ENCODE measurements at places on chromosomes 5 and 9. TPM values are rescaled to one million over a fixed set of nuclear protein-coding genes. Genes with fewer than 3 reads are reported as not detected.
A peak's percentile ranks its signal among the peaks of the same experiment; 100 is the strongest.

DNA sequence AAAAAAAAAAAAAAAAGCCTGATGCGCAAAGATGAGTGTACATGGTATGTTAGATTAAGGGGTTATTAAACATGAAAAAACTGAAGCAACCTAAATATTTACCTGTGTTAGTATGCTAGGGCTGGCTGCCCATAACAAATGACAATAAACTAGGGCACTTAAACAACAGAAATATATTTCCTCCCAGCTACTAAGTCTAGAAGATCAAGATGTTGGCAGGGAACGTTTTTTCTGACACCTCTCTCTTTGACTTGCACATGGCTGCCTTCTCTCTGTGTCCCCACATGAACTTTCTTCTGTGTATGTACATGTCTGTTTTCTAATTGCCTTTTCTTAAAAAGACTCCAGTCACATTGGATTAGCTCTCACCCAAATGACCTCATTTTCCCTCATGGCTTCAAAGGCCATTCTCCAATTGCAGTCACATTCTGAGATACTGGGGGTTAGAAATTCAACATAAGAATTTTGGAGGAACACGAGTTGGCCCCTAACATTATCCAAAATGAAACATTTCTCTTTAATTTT, 694.5 kb downstream of the CDH9 start:
- DNase-seq: no peak
- no peaks in the 10 kb centered on the region for H3K36me3 ChIP-seq
- no peak overlapping the region for H3K27ac ChIP-seq
- H3K4me1 ChIP-seq: no peaks in the 10 kb centered on the region
- H3K4me3 ChIP-seq: no peak overlapping the region

DNA sequence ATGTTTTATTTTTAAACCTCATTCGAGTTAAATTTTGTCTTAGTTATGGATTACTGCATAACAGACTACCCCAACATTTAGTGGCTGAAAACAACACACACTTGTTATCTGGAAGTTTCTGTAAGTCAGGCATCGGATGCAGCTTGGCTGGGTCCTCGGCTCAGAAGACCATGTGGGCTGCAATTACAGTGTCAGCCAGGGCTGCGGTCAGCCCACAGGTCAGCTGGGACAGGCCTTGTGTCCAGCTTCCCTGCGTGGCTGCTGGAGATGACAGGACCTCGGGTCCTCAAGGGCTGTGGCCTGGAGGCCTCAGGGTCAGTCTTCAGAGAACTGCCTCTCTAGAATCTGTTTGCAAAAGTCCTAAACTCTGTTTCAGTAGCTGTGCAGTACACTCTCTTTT, 219.0 kb upstream of the IRX1 start:
- DNase-seq: no peak
- H3K4me1 ChIP-seq: no peaks in the 10 kb centered on the region
- no peaks in the 10 kb centered on the region for H3K36me3 ChIP-seq
- H3K27me3 ChIP-seq: no peaks in the 10 kb centered on the region

DNA sequence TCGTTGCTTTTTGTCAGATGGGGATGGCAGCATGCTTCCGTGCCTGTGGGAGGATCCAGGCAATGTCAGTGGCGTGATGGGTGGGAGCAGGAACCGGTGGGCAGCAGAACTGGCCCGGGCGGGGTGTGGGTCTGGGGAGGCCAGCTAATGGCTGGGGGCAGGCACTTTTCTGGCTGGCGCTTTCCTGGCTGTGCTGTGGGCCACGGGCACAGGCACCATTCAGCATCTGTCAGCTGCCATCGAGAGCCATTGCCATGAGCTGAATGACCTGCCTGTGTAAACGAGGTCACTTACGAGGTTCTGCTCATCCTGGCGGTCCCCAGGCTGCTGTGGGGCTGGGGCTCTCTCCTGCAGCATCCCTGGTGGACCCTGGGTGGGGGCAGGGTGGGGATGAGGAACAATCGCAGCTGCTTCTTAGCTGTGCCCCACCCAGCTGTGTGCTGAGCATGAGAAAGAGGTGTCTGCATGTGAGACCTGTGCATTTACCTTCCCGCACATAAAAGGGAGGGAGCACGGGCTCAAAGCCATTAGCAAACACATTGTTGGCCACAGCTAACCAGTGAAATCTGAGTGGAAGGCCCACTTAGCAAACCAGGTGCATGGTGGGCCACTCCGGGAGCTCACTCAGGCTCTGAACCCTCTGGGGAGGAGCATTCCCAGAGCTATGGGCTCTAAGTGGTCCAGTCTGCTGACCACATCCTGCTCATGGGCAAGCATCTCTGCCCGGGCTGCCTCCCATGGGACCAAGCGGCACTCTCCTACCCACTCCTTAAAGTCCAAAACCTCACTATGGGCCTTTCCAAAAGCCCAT, 41.3 kb upstream of the OLFM1 start:
- no peaks in the 10 kb centered on the region for H3K4me1 ChIP-seq
- DNase-seq: no peak
- no peak overlapping the region for H3K27ac ChIP-seq
- no peak overlapping the region for H3K4me3 ChIP-seq

GRCh38 chr5:54387659-54388232, 67.8 kb upstream of the HSPB3 start:
- H3K4me3 ChIP-seq: no peak overlapping the region
- H3K27ac ChIP-seq: no peak overlapping the region
- no peaks in the 10 kb centered on the region for H3K27me3 ChIP-seq
- H3K36me3 ChIP-seq: no peaks in the 10 kb centered on the region

- H3K4me1 ChIP-seq: peaks cover 13% of the 10 kb centered on the region
- H3K27me3 ChIP-seq: no peaks in the 10 kb centered on the region
- DNase-seq: no peak
These were observed at the start of gene RNF208 for GRCh38 chr9:137222190-137223077. Gene RNF208 (minus strand): TSS chr9:137222240. CDS start chr9:137221212, 1,028 bp downstream.

DNA sequence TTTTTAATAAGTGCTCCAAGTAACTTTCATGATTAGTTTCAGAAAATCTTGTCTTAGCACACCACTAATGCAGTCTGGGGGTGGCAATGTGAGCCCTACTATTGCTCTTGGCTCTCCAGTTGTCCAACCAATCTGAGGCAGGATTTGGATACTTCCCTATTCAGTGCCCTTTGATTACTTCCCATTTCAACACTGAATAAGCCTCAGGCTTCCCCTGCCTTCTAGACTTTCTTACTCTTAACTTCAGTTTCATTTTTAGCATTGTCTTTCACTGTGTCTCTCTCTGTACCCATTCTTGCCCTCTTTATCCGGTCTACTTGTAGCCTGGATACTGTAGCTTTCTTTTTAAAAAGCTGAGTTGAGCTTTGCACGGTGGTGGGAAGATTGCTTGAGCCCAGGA, 186.1 kb downstream of the C9orf152 start:
- no peaks in the 10 kb centered on the region for H3K36me3 ChIP-seq
- no peaks in the 10 kb centered on the region for H3K4me1 ChIP-seq
- no peaks in the 10 kb centered on the region for H3K27me3 ChIP-seq

The LURAP1L gene
- total RNA-seq: not detected

DNA sequence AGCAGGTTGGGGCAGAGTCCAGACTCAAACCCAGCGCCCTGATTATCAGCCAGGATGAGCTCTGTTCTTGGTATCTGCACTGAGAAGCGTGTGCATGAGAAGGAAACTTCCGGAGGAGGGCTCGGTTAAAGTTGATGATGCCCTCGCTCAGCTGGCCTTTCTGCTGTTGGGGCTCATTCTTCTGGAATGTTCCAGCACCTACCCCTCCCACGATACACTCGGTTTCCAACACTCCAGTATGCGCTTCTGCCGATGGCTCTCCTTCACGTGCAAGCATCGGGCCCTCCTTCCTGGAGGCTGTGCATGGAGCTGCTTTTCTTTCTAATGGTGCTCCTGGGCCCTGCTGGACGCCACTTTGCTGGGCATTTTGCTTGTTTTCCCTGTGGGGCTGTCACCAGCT, 134.0 kb downstream of the RXRA start:
- H3K27ac ChIP-seq: no peak overlapping the region
- H3K4me3 ChIP-seq: no peak overlapping the region
- no peaks in the 10 kb centered on the region for H3K27me3 ChIP-seq
- DNase-seq: no peak
- no peaks in the 10 kb centered on the region for H3K36me3 ChIP-seq
- H3K4me1 ChIP-seq: peaks cover 20% of the 10 kb centered on the region

DNA sequence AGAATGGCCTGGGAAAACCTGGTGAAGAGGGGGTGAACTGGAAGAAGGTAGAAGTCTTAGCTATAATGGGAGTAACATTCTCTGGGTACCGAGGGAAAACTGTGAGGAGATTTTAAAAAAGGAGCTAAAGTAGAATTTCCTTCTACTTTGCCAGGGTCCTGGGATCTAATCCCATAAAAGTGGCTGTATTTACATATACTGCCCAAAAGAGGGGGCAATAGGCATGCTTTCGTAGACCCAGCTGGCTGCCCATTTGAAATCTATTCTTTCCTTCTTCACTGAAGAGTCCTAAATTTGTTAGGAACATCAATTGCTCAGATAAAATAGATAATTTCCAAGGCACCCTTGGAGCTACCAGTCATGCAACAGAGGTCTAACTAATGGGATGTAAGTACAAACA, 159.2 kb downstream of the CDC42SE2 start:
- peaks cover 6% of the 10 kb centered on the region for H3K4me1 ChIP-seq
- no peak overlapping the region for H3K27ac ChIP-seq
- peaks cover 30% of the 10 kb centered on the region for H3K36me3 ChIP-seq
- DNase-seq: no peak
- H3K27me3 ChIP-seq: no peaks in the 10 kb centered on the region

The TXNDC8 gene
- not detected for total RNA-seq

The DTWD2 gene
- 3.3 TPM for total RNA-seq

GRCh38 chr5:163613150-163613442, 107.7 kb downstream of the MAT2B start:
- no peaks in the 10 kb centered on the region for H3K4me1 ChIP-seq
- no peak for DNase-seq
- no peak overlapping the region for H3K27ac ChIP-seq
- no peak overlapping the region for H3K4me3 ChIP-seq

The IFNA13 gene
- total RNA-seq: not detected

DNA sequence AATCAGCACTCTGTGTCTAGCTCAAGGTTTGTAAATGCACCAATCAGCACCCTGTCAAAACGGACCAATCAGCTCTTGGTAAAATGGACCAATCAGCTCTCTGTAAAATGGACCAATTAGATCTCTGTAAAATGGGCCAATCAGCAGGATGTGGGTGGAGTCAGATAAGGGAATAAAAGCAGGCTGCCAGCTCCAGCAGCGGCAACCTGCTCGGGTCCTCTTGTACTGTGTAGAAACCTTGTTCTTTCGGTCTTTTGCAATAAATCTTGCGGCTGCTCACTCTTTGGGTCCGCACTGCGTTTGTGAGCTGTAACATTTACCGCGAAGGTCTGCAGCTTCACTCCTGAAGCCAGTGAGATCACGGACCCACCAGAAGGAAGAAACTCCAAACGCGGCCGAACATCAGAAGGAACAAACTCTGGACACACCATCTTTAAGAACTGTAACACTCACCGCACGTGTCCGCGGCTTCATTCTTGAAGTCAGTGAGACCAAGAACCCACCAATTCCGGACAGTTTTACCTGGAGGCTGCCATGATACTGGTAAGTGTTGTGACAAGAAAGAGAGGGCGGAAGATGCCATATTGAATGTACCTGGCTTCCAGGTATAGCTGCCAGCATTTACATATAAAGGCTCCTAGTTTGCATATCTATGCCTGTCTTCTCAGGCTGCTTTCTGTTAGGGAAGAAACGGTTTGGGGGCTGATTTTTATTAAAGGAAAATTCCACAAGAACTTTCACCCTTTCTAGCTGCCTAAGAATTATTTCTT, 758.5 kb upstream of the CTNND2 start:
- no peak overlapping the region for H3K4me3 ChIP-seq
- no peaks in the 10 kb centered on the region for H3K36me3 ChIP-seq
- DNase-seq: no peak

- no peak for DNase-seq
- no peaks in the 10 kb centered on the region for H3K4me1 ChIP-seq
- H3K4me3 ChIP-seq: no peak overlapping the region
- no peak overlapping the region for H3K27ac ChIP-seq
These were observed 93.4 kb upstream of the CCDC112 start for GRCh38 chr5:115389799-115390382.

GRCh38 chr5:155943516-155944407, 383.2 kb upstream of the SGCD start:
- no peaks in the 10 kb centered on the region for H3K4me1 ChIP-seq
- H3K4me3 ChIP-seq: no peak overlapping the region
- H3K36me3 ChIP-seq: no peaks in the 10 kb centered on the region
- no peak overlapping the region for H3K27ac ChIP-seq
- peak; percentile 5 for DNase-seq
- H3K27me3 ChIP-seq: no peaks in the 10 kb centered on the region

- no peak overlapping the region for H3K27ac ChIP-seq
- H3K4me3 ChIP-seq: no peak overlapping the region
- H3K27me3 ChIP-seq: no peaks in the 10 kb centered on the region
- H3K4me1 ChIP-seq: peaks cover 7% of the 10 kb centered on the region
These were observed 24.1 kb downstream of the TENT4A start for GRCh38 chr5:6737043-6737941.

DNA sequence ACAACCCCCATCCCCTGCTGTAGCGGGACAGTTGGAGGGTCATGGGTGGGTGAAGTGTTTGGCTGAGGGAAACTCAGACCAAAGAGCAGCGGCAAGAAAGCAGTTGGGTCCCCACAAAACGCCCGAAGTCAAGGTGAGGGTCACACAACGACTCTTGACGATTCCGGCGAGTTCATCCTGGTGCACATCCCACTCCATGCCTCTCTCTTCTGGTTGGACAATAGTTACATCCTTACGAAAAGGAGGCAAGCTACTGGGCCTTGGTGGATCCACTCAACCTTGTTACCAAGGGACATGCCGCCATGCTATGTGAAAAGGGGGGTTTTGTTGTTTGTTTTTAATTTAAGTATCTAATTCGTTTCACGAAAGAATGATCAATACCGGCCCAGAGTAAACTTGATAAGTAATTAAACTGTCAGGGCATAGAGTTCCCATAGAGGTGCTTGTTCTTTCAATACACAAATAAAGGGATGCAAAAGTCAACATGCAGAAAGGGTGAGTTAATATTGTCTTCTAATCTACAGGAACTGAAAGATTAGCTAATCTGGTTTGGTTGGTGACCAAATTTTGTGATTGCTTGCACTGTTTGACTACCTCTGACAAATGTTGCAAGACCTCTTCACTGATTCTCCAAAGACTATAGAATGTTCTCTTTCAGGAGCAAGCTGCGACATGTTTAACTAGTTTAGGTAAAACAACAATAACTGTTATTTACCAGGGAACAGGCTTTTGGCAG, 732 bp upstream of the SMIM15 start:
- peak overlapping the region; percentile 87 for H3K4me3 ChIP-seq
- no peaks in the 10 kb centered on the region for H3K27me3 ChIP-seq
- H3K36me3 ChIP-seq: peaks cover 18% of the 10 kb centered on the region
- no peak for DNase-seq
- peaks cover 10% of the 10 kb centered on the region for H3K4me1 ChIP-seq
- peak overlapping the region; percentile 86 for H3K27ac ChIP-seq

DNA sequence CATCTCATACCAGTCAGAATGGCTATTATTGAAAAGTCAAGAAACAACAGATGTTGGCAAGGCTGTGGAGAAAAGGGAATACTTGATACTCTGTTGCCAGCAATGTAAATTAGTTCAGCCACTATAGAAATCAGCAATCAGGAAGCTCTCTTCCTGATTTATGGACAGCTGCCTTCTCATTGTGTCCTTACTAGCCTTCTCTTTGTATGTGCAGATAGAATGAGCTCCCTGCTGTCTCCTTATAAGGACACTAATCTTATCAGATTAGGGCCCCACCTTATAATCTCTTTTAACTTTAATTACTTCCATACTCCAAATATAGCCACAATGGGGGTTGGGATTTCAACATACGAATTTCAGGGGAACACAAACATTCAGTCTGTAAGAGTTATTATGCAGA, 38.0 kb downstream of the KCNV2 start:
- H3K4me1 ChIP-seq: no peaks in the 10 kb centered on the region
- DNase-seq: no peak
- H3K36me3 ChIP-seq: no peaks in the 10 kb centered on the region
- no peaks in the 10 kb centered on the region for H3K27me3 ChIP-seq

- no peak overlapping the region for H3K4me3 ChIP-seq
- DNase-seq: no peak
- H3K27ac ChIP-seq: no peak overlapping the region
- no peaks in the 10 kb centered on the region for H3K36me3 ChIP-seq
- H3K27me3 ChIP-seq: no peaks in the 10 kb centered on the region
These were observed 43.8 kb upstream of the SPTLC1 start for GRCh38 chr9:92159058-92159457.
